ENCODE measurements at places on chromosomes 3 and 15.

- DNase-seq, result no peak
Observed at GRCh38 chr15:69544365-69545113, 91.9 kb downstream of the RPLP1 start.

- no peak for DNase-seq
Observed at GRCh38 chr15:91737151-91737818, 116.2 kb upstream of the SLCO3A1 start.

DNA sequence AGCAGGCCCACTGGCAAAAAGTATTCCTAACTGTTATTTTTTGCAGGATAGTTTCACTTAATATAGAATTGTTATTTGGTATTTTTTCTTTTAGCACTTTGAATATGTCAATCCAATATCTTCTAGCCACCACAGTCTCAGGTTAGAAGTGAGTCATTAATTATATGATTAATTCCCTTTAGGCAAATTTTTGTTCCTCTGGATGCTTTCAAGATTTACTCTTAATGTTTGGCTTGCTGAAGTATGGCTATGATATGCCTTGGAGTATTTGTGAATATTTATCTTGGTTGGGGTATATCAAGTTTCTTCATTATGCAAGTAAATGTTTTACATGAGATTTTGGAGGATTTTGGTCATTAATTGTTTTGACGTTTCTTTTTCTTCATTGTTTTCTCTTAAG, 152.1 kb upstream of the ALCAM start:
- no peak for DNase-seq

DNA sequence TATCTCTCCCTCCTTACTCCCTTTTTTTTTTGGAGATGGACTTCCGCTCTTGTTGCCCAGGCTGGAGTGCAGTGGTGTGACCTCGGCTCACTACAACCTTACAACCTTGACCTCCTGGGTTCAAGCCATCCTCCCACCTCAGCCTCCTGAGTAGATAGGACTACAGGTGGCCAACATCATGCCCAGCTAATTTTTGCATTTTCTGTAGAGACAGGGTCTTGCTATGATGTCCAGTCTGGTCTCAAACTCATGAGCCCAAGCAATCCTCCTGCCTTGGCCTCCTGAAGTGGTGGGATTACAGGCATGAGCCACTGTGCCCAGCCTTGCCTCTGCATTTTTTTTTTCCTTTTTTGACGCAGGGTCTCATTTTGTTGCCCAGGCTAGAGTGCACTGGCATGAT, 17.1 kb downstream of the STAG1 start:
- no peak for DNase-seq

- DNase-seq, result no peak
Observed at GRCh38 chr3:173128633-173129032, 12.4 kb downstream of the SPATA16 start.

DNA sequence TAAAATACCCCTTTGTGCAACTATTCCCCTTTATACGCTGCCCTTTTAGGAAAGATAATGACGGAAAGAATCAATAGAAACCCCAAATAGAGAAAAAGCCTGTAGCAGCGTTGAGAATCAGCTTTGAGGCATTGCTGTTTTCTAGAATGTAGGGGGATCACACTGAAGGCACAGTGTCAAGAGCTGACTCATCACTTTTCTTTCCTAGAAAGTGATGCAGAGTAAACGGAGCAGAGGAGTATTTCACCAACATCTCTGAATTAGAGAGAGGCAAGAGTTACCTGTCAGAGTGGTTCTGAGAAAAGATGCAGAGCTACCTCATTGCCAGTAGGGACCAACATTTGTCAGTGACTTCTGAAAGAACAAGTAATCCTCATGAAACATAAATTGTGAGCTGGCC, 269.8 kb upstream of the TMC3 start:
- DNase-seq, result no peak

GRCh38 chr15:70114221-70114620, 16.5 kb upstream of the TLE3 start:
- no peak for DNase-seq

GRCh38 chr3:79258479-79258878, 509.3 kb downstream of the ROBO1 start:
- DNase-seq, result no peak

Data from lower lobe of right lung (tissue), 2 donors.